ENCODE measurements at places on chromosomes 16 and 17.
A peak's percentile ranks its signal among the peaks of the same experiment; 100 is the strongest.

- DNase-seq, result no peak
Observed at GRCh38 chr16:49932434-49932833, 76.5 kb upstream of the ZNF423 start.

GRCh38 chr16:87963400-87963799 lies 12.2 kb downstream of the BANP start:
- peak; percentile 77 for DNase-seq

- no peak for DNase-seq
Observed at GRCh38 chr17:36857698-36858097, 79.6 kb upstream of the LHX1 start.

GRCh38 chr16:25134166-25134700 lies 22.7 kb downstream of the LCMT1 start:
- no peak for DNase-seq

- DNase-seq, result no peak
Observed at GRCh38 chr16:6362321-6362720, 970.3 kb upstream of the RBFOX1 start.

GRCh38 chr17:7932483-7932891 lies 481 bp downstream of the CNTROB start:
- peak; percentile 54 for DNase-seq

DNA sequence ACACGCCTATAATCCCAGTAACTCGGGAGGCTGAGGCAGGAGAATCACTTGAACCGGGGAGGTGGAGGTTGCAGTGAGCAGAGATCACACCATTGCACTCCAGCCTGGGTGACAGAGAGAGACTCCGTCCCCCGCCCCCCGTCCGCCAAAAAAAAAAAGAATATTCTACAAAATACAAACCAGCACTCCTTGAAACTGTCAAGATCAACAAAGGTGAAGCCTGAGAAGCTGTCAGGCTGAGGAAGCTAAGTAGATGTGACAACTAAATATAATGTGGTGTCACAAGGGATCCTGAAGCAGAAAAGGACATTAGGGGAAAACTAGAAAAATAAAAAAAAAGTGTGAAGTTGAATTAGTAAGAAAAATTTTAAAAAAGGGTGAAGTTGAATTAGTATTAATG lies 6.2 kb downstream of the CD2BP2 start:
- DNase-seq, result no peak

- no peak for DNase-seq
Observed at GRCh38 chr16:17983847-17984639, 352.5 kb downstream of the NPIPA8 start.

- no peak for DNase-seq
Observed at GRCh38 chr16:78994135-78994745, 606.3 kb downstream of the MAF start.

Data from stimulated activated CD8-positive, alpha-beta memory T cell treated with anti-CD3 and anti-CD28 coated beads, Interleukin-4, amount 100 ng/mL, for 48 hours (primary cell).